Left ventricle myocardium superior (tissue), 1 donor: ENCODE measurements at places on chromosomes 16 and 17.

GRCh38 chr16:51287121-51287755 is 136.2 kb upstream of the SALL1 start:
- DNase-seq, result no peak

DNA sequence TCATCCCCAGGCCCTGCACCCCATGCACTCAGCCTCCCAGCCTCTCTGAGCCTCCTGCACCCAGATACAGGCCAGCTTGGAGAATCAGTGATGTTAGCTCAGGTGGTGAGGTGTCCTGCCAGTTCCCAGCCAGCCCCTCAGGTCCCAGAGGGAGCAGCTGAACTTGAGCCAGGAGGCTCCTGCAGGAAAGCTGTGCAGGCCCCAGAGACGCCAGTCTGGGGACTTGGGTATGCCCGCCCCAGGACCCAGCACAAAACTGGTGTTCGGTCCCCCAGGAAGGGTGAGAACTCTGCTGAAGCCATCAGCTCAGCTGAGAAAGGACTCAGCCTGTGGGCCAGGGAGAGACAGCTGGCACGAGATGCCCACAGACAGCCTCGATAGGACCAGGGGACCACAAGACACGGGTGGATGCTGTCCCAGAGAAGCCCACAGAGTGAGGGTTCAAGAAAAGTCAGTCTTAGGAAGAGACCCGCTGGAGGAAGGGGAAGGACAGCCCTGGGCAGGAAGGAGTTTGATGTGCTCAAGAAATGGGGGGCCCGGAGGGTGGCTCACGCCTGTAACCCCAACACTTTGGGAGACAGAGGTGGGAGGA is 11.0 kb downstream of the ENDOV start:
- no peak for DNase-seq

DNA sequence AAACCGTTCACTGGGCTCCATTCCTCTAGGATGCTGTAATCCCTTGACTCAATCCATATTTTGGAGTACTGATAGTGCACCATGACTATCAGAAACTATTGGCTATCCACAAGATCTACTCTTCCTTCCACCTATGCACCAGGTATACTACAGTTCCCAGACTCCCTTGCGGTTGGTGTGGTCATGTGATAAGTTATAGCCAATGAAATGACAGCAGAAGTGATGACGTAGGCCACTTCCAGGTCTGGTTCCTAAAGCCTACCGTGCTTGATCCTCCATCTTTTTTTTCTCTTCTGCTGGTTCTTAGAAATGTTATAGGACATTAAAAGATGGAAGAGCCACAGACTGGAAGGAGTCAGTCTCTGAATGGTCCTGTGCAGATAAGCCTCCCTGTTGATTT is 278.8 kb upstream of the C16orf82 start:
- no peak for DNase-seq

- no peak for DNase-seq
These were observed 4.6 kb upstream of the FTSJ3 start for GRCh38 chr17:63832014-63832413.

- no peak for DNase-seq
These were observed 11.8 kb downstream of the SLC9A5 start for GRCh38 chr16:67260426-67261063.

DNA sequence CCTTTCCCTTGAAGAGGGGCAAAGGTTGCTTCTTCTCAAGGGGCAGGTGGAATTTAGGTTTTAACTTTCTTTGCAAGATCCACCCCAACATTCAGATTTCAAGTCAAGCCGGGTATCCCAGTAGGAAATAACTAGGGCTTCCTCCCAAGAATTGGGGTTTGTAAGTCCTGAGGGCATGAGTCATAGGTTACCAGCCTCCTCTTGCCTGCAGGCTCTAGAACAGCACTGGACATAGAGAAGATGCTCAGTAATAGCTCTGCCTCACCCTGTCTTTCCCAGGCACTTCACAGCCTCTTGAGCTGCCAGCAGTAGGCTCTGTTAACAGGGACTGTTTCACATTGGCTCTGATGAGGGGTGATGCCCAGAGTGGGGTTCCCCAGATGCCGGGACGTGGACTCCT is 35.8 kb upstream of the ZFP90 start:
- no peak for DNase-seq

GRCh38 chr17:33973491-33973890 is 281.6 kb upstream of the CCL2 start:
- DNase-seq, result no peak
